Stimulated activated CD4-positive, alpha-beta T cell treated with anti-CD3 and anti-CD28 coated beads, Interleukin-4, amount 100 ng/mL, for 1 hour (primary cell): ENCODE measurements at places on chromosomes 1 and 21.

GRCh38 chr1:240128366-240128765 is 36.7 kb downstream of the FMN2 start:
- no peak for DNase-seq

DNA sequence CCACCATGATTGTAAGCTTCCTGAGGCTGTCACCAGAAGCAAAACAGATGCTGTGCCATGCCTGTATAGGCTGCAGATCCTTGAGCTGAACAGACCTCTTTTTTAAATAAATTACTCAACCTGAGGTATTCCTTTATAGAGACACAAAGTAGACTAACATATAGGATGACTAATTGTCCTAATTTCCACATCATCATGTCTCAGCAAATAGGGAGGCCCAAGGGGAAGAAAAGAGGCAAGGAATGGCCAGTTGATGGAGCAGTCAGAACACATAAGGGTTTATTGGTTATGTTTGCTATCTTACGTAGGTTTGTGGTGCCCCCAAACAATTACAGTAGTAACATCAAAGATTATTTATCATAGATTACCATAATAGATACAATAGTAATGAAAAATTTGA is 126.2 kb downstream of the RASAL2 start:
- no peak for DNase-seq

- peak; percentile 7 for DNase-seq
These were observed 1.4 kb downstream of the NCAM2 start for GRCh38 chr21:20999659-21000058.

DNA sequence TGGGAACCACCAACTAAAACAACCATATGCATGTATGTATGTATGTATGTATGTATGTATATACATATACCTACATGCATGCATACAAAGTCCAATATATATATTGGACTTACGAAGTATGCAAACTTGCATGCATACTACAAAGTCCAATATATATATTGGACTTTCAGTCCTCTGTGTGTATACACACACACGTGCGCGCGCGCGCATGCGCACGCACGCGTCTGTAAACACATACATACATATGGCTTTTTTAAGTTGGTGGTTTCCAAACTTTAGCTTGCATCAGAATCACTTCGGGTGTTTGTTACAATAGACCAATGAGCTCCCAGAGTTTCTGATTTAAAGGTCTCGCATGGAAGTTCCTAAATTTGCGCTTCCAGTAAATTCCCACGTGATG is 197.5 kb upstream of the C1orf87 start:
- no peak for DNase-seq

DNA sequence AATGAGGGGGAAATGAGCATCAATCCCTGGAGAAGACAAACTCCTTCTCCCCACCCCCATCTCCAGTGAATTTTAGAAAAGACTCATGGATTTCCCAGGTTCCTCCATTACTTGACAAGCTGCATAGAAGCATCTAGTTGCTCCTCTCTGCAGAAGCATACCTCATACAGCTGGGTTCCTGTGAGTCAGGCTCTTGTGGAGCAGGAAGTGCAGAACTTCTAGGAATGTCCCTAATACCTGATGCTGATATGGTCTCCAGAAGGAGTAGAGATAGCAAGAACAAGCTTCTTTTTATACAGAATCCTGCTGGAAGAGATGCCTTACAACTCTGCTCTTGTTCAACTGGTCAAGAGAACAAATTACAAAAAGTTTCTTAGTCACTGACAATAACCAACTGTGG is 105.5 kb downstream of the TNR start:
- no peak for DNase-seq

DNA sequence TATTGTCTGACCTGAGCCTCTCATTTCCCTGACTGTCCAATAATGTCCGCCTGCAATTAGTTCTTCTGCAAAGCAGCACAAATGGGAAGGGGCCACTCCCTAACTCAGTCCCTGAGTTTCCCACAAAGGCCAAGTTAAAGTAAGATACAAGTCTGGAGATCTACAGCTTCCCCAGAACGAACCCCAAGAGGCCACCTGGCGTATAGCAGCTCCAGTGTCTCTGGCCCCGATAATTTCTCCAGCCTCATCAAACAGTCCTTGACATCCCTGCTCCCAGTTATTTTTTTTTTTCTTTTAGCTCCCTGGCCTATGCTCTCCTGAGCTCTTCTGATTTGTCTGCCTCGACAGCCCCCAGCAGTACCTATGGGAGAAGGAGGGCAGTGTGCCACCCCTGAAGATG is 8.1 kb upstream of the ACKR1 start:
- no peak for DNase-seq

- no peak for DNase-seq
These were observed 10.9 kb downstream of the KCNAB2 start for GRCh38 chr1:6056572-6056948.

GRCh38 chr21:29394051-29394450 is 95.3 kb downstream of the BACH1 start:
- no peak for DNase-seq

- no peak for DNase-seq
These were observed 161.7 kb downstream of the PLPP3 start for GRCh38 chr1:56417646-56418045.

DNA sequence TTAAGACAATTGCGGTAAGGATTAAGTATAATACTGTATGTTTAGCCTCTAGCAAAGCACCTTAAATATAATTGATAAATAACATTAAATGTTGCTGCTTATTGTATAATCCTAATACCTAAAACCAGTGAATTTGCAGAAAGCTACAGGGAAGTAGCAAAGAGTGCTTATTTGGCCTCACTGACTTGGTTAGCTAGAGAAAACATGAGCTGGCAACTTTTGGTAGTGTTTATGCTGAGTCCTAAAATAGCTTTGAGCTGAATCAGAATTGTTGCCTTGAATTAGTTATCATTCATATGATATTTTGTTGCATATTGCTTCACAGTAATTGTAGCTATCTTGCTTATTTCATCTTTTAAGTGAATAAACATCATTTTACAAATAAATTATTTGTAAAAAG is 3.5 kb downstream of the TRIM67 start:
- DNase-seq = no peak

GRCh38 chr1:993379-993995 is 6.4 kb downstream of the HES4 start:
- no peak for DNase-seq

DNA sequence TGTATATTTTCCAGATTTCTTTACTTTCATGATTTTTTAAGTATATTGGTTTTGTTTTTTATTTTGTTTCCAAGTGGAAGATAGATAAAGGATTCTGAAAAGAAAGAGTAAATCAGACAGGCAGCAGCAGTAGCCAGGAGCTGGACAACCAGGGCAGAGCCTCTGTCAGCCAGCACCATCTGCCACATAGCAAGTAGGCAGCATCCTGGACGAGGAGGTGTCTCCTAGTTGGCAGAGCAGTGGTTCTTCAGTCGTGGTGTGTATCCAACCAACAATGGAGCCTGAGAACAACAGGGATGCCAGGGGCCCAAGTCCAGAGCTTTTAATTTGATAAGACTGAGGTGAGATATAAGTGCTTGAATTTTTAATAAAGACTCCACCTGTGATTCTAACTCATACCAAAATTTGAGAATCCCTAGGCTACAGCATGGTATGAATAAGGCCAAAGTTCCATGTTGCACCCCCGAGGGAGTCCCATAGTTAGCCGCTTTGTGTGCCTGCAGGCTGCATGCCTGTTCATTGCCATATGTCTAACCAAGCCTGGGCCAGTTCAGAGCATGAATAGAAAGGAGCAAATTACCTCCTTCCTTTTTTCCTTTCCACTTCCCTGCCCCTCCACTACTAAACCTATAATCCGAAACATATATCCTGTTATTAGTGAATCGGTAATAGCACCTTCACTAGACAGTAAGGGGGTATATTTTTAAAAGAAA is 153.2 kb downstream of the NTNG1 start:
- DNase-seq = no peak

DNA sequence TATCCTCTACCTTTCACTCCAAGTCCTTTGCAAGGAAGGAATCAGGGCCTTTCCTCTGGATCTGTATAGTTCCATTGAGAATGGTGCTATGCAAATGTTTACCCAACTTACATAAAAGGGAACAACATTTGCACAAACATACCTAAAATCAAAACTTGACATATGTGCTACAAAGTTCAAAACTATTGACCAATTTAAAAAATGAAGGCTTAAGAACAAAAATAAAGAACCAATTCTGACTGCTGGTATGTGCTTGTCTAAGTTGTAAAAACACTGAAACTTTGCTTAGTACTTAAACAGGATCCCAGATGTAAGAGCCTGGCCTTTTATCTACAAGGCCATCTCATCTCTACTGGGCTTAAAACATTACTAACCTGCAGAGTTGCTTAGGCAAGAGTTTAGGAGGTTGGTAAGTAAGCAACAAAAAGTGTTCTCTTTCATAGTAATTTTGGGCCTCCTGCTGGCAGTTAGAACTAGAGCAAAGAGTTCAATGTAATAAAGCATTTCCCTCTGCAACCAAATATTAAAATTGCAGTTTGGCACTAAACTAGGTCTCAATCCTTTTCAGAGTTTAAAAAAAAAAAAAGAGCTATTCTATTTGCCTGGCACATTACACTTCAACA is 2.0 kb downstream of the SCMH1 start:
- no peak for DNase-seq

DNA sequence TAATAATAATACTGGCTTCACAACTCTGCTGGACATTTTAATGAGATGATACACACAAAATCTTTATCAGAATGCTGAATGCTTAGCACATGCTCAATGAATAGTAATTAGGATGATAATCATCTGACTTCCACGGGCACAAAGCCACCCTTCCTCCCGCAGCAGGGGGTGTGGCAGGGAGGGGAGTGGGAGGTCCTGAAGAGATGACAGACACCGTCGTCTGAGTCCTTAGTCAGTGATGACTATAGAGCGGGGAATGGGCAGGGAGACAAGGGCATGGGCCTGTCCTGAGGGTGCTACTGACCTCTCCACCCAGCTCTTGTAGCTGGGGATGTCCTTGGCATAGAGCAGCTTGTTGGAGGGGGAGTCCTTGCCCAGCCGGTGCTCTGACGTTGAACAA is 117.6 kb upstream of the CD34 start:
- DNase-seq = no peak

GRCh38 chr21:43664358-43664757 is 5.0 kb downstream of the RRP1B start:
- DNase-seq = no peak

DNA sequence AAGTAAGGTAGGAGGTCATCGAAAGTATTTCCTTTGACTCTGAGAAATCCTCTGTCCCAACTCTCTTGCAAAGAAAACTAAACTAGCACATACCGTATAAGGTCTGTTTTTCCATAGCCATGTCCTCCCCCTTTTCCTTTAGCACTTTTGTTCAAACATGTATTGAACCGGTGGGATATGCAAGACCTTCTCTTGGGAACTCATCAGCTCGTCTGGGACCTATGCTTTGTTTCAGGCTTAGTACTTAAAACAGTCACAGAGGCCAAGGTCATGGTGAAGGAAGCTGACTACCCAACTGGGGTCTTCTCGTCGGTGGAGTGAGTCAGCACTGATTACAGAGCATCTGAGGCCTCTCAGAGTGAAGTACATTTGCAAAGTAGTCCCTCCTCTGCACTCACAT is 185.0 kb downstream of the ZBTB18 start:
- DNase-seq = no peak

GRCh38 chr21:33286600-33287456 is 20.7 kb downstream of the IL10RB start:
- no peak for DNase-seq

GRCh38 chr1:232600424-232601258 is 29.3 kb downstream of the SIPA1L2 start:
- DNase-seq = no peak

DNA sequence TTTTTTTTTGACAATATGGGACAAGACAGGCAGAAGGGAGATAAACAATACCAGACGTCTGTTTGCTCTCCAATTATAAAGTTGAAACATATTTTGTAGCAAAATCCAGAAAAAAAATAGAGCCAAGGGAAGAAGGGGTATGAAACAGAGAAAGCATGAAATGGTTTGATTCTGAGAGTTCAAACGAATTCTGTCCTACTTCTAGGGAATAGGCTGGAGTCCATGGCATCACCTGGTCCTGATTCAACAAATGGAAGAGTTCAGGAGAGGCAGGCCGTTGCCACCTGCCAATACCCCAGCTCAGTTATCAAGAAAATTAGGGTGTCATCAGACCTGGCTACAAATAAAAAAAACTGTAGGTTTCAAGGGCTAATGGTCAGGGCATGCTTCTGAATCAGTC is 71.8 kb downstream of the CLSTN1 start:
- no peak for DNase-seq

- DNase-seq = no peak
These were observed 153.9 kb upstream of the GORAB start for GRCh38 chr1:170377896-170378634.

DNA sequence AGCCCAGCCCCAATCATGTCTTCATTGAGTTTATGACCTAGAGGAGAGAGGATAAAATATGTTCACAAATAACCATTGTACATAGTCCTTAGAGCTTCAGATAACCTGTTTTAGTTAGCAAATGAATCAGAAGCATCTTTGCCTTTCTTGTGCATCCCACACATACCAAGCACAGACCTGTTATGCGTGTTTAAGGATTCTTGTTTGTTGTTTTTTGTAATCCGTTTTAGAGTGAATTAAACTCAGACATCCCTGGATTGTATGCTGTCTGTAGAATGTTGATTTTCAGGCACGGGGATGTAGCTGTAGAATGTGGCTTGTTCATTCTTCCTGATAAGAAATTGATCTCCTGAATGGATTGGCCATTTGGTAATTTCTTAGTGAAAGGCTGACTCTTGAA is 135.8 kb downstream of the EDEM3 start:
- no peak for DNase-seq

DNA sequence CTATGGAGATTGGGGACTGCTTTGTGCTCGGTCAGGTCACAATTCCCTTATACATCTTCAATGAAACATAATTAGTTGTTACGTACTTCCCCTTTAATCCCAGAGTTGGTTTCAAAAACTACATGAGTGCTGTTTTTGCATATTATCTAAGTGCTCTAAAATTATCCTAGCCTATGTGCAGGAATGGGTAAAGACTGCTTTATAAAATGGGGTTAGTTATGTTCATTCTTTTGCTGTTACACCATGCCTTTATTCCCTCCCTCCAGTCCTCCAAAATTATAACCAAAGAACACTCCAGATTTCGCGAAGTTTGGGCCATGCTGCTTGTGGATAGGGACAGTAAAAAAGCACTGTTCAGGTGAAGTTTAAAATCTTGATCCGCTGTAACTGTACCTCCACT is 173.9 kb upstream of the SNX7 start:
- DNase-seq = no peak

DNA sequence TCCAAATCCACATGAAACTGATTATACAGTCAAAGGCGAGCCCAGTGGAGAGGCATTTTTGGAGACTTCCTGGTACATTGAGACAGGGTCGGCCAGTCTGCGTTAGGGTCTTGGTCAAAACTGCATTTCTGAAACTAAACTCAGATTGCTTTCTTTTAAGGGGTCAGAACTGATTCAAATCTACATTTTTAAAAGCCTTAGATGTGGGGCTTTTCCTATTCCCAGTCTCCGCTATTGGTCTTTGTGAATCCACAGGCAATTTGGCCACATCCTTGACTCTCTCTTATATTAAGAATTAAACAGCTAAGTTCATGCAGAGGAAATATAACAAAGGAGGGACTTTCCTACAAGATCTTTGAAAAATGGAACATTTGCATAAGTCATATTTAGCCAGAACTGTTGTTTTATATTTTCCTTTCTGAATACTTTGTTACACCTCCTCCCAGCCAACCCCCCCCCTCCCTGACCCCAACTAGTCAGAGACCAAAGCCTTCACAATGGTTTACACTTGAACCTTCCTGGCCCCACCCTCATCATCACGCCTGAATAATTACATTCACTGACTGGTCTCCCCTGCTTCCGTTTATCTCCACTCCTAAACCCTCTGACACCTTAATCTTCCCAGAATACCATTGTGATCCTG is 30.9 kb downstream of the SELL start:
- DNase-seq = peak; percentile 61
